ENCODE measurements at places on chromosomes 5 and 9.

DNA sequence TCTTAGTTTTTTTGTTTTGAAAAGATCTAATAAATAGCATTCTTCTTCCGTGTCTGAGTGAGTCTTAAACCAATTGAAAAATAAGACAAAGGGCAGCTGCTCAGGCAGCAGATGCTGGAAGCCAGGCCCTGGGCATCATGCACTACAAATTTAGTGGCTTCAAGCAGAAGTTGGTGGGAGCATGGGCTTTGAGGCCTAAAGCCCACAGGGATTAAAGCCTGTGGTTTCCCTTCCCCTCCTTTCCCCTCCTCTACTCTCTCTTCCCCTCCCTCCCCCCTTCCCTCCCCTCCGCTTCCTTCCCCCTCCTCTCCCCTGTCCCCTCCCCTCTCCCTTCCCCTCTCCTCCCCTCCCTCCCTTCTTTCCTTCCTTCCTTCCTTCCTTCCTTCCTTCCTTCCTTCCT lies 20.1 kb upstream of the KIF4B start:
- DNase-seq = no peak

DNA sequence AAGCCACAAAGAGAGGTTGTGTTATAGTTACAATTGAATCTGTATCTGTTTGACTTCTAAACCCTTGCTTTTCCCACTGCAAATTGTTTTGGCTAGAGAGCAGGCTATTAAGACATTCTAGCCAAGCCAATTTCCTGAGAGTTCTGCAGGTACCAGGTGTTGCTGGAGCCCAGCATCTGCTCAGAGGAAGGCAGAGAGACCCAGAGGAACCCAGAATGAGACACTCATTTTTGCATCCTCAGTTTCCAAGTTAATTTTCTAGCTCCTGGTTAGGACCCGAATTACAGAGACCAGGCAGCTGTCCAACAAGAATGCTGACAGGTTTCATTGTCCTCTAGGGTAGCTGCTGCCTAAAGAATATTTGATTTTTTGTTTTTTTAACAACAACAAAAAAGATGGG lies 266.2 kb downstream of the TRIM32 start:
- DNase-seq = no peak

DNA sequence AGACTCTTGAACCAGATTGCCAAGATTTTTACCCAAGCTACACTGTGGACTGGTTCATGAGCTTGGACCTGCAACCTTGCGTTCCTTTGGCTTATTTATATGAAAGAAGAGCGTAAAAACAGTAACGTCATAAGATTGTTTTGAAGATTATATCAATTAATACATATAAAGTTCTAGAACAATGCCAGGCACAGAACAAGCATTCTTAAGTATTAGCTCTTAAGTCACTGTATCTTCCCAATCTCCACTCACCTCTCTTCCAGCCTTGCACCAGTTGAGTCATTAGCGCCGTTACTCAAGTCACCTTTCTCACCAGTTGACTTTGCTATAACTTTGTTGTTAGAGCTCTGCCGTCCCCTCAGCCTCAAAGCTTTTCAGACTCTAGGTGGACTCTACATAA lies 415.7 kb downstream of the PLK2 start:
- no peak for DNase-seq

- DNase-seq = no peak
These were observed 56.0 kb upstream of the PRSS3 start for GRCh38 chr9:33739398-33739797.

DNA sequence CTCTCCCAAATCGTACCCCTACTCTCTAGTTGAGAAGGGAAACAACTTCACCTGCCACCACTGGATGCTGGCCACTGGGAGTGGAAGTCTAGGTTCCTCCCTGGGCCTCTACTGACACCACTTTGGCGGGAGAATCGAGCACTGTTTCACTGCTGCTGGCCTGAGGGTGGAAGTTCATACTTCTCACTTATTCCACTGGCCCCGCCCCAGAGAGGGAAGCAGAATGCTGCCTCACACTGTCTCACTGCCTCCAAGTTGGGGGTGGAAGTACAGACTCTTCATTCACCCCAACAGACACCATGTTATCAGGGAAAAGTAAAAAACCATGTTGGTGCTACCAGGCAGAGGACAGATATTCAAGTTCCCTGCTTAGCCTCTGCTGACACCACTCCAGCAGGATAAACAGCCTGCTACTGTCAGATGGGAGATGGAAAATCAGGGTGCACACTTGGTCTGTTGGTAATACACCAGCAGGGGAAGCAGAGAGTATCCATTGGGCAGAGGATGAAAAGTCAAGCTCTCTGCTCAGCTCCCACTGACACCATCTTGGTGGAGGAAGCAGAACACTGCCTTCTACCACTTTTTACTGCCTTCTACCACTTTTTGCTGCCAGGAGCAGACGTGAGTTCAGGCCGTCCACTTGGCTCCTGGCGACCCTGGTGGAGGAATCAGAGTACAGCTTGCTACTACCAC lies 159.4 kb downstream of the SIL1 start:
- DNase-seq = no peak

GRCh38 chr9:105157171-105157583 lies 87.3 kb upstream of the SLC44A1 start:
- DNase-seq = peak; percentile 52

DNA sequence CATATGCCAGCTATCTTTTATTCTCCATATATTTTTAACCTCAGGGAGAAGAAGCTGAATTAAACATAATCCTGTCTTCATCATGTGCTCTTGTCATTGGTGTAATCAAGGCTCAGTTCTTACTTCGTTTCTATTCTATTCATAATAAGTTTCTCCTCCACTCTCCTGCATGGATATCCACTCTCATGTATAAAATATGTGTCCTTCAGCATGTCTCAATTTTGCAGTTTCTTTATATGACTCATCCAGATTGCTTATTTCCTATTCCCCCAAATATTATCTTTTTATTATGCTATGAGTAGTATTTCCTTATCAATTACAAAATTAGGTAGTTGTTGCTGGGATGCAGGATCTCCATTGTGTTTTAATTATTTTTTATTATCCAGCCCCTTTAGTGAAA lies 643.7 kb upstream of the ACO1 start:
- DNase-seq = no peak

DNA sequence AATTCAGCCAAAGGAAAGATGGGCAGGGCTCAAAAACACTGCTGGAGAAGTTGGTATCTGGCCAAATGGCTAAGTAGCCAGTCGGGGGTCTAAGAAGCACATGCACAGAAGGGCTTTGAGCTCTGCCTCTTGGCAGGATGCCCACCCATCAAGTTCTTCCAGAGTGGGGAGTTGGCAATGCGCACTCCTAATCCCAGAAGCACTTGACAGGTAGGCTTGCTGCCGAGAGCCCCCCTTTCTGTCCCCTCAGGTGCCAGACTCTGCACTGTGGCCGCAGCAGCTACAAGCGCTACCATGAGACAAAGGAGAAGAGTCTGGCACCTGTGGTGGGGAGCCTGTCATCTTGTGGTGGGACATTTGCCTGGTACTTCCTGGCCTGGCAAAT lies 252.9 kb upstream of the SLC24A2 start:
- no peak for DNase-seq

DNA sequence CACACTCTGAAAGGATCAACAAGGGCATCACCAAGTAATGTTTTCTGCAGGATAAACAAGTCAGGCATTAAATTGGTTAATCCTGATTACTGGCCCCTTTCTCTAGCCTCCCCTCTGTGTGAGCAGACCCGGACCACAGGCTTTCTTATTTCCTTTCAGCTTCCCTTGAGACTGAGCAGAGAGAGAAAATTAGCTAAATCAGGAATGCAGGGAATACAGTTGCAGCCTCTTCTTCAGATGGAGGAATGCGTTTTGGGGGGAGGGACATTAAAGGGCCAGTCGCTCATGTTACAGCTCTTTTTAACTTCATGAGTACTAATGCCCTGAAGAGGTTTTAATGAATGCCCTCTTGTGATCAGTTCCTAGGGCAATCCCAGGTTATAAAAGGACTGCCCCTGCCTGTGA lies 19.8 kb downstream of the PCDHAC2 start:
- DNase-seq = peak; percentile 17

GRCh38 chr5:134436523-134437339 lies 25.1 kb upstream of the CDKN2AIPNL start:
- DNase-seq = peak; percentile 61

GRCh38 chr5:82707741-82708140 lies 369.5 kb downstream of the TMEM167A start:
- DNase-seq = no peak

- DNase-seq = no peak
These were observed 330.7 kb upstream of the POU5F2 start for GRCh38 chr5:94072116-94072515.

DNA sequence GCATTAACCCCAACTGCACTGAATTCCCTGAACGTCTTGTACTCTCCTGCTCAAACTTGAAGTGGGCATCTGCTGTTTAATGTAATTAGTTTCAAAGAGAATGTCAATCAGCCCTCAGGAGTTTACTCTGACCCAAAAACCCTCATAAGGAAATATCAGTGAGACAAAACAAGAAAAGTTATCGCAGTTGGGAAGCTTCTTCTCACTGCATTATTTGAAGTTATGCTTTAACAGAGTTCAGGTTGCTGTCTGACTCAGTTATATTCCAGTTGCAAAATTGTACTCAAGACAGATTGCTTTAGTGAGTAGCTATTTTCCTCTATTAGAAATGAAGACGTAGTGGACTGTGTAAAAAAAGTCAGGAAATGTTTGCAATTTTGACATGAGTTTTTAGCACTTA lies 52.1 kb downstream of the PPIC start:
- no peak for DNase-seq

DNA sequence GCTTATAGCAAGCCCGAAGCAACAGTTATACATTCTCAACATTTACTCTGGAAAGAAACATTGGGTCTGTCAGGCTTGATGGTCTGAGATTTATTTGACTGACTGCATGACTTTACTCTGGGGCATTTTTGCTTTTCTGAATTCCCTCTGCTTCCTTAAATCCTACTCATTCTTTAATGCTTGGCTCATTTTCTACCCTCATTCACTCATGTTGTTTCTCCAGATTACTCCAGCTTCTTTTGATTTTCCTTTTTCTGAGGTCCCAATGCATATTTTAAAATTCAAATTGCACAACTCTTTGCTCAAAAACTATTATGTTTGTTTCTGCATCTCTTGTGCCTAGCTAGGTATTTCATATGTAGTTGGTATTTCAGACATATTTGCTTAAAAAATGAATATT lies 2002.9 kb upstream of the NUDT12 start:
- DNase-seq = no peak

DNA sequence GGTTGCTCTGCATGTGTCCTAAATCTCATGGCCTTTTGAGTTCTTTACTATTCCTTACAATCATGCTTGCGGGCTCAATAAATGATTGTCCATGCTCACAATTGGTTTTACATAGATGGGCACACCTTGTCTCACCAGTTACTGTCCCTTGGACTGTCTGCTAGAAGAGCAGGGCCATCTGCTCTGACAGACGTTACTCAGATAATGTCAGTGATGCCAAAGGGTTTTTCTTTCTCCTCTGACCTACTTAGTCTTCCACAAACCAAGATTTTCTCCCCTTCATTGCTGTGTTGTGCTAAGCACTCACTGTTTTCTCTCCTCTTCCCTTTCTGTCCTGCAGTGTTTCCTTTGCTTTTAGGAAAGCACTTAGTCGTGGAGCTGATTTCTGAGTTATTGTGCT lies 562.3 kb downstream of the KIF4B start:
- DNase-seq = no peak

DNA sequence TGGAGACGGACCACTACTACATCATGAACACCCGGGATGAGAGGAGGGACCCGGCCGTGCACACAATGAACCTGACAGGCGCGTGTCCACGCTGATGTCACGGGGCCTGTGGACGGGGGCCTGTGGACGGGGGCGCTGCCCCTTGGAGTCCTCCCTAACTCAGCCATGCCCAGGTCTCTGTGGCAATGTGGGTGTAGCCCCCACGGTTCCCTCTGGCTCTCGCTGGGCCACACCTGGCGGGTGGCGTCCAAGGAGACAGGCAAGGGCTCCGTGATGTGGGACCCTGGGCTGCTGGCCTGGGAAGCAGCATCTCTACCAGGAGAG lies 22.1 kb downstream of the PAEP start:
- DNase-seq = no peak

GRCh38 chr5:148482697-148483462 lies 99.1 kb downstream of the FBXO38 start:
- DNase-seq = peak; percentile 31

DNA sequence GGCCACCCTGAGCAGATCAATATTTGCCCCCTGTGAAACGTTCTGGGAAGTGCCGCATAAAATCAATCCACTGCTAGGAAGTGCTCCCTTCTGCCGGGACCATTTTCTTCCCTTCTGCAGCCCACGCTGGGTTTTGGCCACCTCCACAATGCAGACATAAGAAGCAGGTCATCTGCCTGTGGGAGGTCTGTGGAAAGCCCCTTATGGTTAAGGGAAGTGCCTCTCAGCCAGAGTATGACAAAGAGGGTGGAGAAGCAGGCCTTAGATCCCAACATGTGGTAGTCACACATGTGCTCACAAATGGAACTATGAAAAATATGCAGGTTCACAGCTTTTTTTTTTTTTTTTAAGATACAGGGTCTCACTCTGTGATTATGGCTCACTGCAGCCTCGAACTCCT lies 82.8 kb downstream of the SLC1A3 start:
- no peak for DNase-seq

GRCh38 chr5:33933723-33934169 lies 2.4 kb upstream of the RXFP3 start:
- no peak for DNase-seq

GRCh38 chr9:86843206-86843605 lies 104.1 kb downstream of the GAS1 start:
- DNase-seq = peak; percentile 58

- DNase-seq = no peak
These were observed 14.5 kb upstream of the SRP19 start for GRCh38 chr5:112846556-112846955.

GRCh38 chr9:98219364-98219716 lies 26.9 kb upstream of the CORO2A start:
- no peak for DNase-seq

GRCh38 chr9:134566196-134566847 lies 75.3 kb upstream of the COL5A1 start:
- no peak for DNase-seq

GRCh38 chr5:37754976-37755375 lies 84.9 kb downstream of the GDNF start:
- DNase-seq = no peak

- no peak for DNase-seq
These were observed 174.8 kb downstream of the COL23A1 start for GRCh38 chr5:178415353-178415752.

- DNase-seq = no peak
These were observed 19.7 kb downstream of the MAST4 start for GRCh38 chr5:66615894-66616293.

DNA sequence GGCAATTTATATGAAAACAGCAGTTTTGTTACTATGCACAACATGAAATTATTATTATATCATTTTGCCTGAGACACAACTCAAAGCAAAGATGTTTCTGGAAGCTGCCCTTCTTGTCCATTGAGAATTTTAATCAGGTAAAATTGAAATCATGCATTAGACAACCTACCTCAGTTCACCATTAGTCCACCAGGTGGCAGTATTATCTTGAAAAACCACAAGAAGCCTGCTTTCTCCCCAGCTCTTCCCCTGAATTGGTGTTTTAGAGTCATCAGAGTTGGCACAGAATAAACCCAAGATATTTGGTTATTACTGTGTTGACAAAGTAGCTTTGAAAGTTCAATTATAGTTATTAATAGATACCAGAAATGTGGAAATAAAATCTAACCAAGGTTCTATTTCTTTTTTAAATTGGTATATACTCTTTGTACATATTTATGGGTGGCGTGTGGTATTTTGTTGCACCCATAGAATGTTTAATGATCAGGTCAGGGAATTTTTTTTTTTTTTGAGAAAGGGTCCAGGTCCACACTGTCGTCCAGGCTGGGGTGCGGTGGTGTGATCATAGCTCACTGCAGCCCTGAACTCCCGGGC lies 25.7 kb downstream of the UTP15 start:
- DNase-seq = peak; percentile 70

All from muscle of back (tissue), 13 donors.